ENCODE measurements at places on chromosomes 1 and 21.

GRCh38 chr1:119898981-119899720, 2.8 kb upstream of the ADAM30 start:
- no peak for DNase-seq

GRCh38 chr1:22325531-22326371, 125.9 kb upstream of the ZBTB40 start:
- no peak for DNase-seq

DNA sequence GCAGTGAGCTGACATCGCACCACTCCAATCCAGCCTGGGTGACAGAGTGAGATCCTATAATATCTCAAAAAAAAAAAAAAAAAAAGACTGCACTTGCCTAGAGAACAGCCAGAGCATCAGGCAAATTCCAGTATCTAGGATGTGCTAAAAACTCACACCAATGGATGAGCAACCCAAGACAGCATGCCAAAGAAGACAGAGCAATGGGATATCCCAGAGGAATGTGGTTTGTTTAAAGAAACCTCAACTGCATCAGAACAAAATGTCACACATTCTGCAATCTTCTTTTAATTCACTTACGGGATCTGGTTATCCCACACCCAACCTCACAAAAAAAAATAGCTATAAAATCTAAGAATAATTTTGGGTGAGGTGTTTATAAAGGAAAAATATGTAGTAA, 7.3 kb downstream of the KCNH1 start:
- DNase-seq: no peak

- no peak for DNase-seq
These were observed 82.7 kb upstream of the ROR1 start for GRCh38 chr1:63690966-63691700.

DNA sequence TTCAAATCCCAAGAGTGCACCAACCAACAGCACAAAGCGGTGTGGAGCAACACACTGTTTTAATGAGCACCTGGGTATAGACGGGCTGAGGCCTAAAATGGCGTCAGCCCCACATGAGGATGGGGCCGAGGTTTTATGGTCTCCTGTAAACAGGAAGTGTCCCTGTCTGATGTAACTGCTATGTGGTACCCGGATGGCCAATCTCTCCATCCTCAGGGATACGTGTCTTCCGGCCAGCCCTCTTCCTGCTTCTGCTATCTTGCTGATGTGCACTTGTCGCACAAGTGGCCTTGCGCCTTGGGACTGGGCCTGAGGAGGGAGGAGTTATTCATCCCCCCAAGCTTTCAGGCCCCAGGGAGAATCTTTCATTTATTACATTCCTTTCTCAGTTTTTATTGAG, 73.5 kb downstream of the CNST start:
- DNase-seq: no peak
